ENCODE measurements at places on chromosomes 5 and 9. TPM values are rescaled to one million over a fixed set of nuclear protein-coding genes. Genes with fewer than 3 reads are reported as not detected.

GRCh38 chr5:178522361-178522760 lies 67.8 kb downstream of the COL23A1 start:
- no peak for DNase-seq

DNA sequence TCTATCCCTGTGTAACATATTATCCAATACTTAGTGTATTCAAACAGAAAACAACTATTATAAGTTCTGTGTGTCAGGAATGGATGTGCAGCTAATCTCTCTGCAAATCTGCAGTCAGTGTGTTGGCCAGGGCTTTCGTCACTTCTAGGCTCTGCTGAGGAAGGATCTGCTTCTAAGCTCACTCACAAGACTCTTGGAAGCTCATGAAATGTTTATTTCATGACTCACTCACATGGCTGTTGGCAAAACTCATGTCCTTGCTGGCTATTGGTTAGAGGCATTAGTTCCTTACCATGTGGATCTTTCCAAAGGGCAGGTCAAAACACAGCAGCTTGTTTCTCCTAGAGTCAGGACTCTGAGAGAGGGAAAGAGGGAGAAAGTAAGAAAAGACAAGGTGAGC lies 367.4 kb upstream of the SMARCA2 start:
- no peak for DNase-seq

DNA sequence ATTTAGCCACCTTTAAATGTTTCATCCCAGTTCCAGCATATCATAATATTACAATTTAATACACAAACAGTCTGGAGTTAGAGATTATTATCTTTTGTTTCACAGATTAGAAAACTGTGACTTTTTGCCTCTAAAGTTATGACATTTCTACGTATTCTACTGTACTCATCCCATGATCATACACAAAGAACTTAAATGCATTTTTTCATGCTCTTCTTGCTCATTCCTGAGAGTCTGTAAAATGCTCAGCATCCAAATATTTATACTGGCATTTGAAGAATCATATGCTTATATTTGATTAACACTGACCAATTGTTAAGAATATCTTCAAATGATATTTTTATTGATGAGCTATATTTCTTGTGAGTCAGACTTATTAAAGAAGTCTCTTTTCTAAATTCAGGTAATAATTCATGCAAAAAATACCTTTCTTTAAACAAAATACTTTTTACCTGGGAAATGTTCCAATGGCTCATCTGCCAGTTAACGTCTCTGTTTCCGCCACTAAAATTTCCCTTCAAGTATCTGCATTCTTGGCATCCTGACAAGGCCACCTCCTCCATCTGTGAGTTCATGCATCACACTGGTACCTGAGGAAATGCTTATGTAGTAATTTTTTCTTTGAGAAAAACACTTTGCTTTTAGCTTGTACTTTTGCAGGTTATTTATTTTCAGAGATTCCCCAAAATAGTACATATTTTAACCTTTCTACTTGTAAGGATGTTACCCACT lies 139.6 kb upstream of the RASA1 start:
- DNase-seq: no peak

DNA sequence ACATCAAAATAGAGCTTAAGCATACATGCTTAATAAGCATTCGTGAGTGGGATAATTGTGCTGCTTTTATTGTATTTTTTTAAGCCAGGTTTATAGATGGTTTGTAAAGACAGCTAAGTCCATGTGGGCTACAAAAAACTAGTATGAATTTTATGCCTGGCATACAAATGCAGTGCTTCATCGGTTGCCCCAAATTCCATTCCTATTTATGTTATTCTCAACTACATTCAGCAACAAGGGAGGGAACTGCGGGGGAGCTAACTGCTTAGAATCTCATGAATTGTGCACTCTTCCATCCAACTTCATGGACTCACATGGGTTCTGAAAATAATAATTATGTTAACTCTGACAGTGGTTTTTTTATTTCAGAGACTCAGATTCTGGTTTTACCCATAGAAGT lies 199.2 kb downstream of the FAM170A start:
- no peak for DNase-seq

DNA sequence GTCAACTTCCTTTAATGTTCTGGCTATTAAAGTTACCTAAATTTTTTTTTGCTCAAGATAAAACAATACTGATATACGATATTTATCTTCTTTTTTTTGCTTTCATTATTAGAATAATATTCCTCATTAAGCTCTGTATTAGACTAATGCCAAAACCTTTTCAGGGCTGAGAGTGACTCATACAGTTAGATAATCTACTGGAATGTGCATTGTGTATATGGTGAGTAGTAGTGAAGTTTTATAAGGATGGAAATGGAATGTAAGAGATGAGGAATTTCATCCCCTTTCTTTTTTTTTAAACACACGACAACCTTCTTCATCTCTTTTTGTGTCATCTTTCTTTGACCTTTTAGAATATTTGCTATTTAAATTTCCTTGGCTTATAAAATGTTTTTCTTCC lies 268.6 kb downstream of the ISL1 start:
- no peak for DNase-seq

- no peak for DNase-seq
Measured at GRCh38 chr5:154129921-154130320, 60.6 kb upstream of the GALNT10 start.

DNA sequence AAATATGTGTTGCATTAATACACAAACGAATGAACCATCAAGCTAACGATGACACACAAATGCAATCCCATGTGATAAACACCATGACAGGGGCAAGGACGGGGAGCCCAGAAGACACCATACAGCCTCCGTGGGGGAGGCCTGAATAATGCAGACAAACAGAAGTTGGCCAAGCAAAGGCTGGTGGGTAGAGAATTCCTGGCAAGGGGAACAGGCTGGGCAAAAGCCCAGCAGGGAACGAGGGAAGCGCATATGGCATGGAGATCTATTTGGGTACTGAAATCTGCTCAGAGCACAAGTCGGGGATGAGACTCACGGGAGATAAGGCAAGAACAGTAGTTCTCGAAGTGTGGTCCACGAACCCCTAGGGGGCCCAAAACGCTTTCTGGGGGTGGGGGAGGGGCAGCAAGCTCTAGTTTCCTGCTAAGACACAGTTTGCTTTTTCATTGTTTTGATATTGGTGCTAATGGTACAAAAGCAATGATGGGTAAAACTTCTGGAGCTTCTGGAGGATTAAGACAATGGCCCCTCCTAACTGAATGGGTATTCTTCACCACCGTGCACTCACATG lies 42.9 kb upstream of the FBXW11 start:
- DNase-seq: no peak

GRCh38 chr5:142684508-142685041 lies 1.3 kb downstream of the FGF1 start:
- DNase-seq: no peak

Gene RC3H2
- total RNA-seq: 30.5 TPM

Gene NKD2
- total RNA-seq: 1.1 TPM

Gene PCDHA4
- total RNA-seq: 1.1 TPM

Gene TLX3
- total RNA-seq: not detected

Gene MCTP1
- total RNA-seq: 77.4 TPM
